ENCODE measurements at places on chromosomes 1 and 21.

- no peak for DNase-seq
Measured at GRCh38 chr1:35725596-35725995, 6.9 kb upstream of the C1orf216 start.

DNA sequence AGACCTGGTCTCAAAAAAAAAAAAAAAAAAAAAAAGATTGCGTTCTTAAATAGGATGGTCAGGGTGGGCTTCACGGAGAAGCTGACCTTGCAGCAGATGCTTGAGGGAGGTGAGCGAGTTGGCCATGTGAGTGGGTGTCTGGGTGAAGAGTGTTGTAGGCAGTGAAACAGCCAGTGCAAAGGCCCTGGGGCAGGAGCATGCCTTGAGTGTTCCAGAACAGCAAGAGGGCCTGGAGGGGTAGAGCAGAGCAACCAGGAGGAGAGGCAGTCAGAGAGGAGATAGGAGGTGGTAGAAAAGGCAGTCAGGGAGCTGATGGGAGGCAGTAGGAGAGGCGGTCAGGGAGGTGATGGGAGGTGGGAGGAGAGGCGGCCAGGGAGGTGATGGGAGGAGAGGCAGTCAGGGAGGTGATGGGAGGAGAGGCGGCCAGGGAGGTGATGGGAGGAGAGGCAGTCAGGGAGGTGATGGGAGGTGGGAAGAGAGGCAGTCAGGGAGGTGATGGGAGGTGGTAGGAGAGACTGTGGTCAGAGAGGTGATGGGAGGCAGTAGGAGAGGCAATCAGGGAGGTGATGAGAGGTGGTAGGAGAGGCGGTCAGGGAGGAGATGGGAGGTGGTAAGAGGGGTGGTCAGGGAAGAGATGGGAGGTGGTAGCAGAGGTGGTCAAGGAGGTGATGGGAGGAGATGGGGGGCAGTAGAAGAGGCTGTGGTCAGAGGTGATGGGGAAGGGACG, 20.2 kb upstream of the PADI6 start:
- DNase-seq = no peak

- DNase-seq = no peak
Measured at GRCh38 chr1:156483397-156483796, 17.2 kb downstream of the MEF2D start.

DNA sequence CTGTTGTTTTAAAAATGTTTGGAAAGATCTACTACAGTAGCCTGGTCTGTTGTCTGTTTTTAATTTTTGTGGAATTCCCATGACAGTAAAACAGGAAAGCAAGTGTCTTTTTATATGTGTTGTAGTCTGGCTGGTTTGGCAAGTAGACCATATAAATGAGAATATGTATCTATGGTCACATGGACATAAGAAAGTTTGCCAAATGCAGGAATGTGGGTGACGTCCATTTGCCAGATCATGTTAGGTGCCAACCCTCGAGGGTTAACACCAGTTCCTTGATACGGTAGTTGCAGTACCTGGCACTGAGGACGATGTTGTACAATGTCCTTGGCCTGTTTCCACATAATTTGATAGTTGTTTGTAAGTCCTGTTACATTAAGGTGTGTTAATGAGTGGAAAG, 6.2 kb downstream of the DAP3 start:
- DNase-seq = no peak

- DNase-seq = no peak
Measured at GRCh38 chr1:28028873-28029654, 59.3 kb downstream of the EYA3 start.

GRCh38 chr1:184069675-184070074, 18.1 kb downstream of the TSEN15 start:
- DNase-seq = no peak

DNA sequence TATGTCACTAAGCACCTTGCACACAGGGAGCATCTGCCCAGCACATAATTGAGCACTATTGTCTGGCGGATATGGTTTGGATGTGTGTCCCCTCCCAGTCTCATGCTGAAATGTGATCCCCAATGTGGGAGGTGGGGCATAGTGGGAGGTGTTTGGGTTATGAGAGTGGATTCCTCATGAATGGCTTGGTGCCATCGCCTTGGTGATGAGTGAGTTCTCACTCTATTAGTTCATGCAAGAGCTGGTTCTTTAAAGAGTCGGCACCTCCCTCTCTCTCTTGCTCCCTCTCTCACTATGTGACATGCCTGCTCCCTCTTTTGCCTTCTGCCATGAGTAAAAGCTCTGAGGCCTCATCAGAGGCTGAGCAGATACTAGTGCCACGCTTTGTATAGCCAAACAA, 9.5 kb downstream of the CTSK start:
- DNase-seq = no peak

- no peak for DNase-seq
Measured at GRCh38 chr1:166843769-166844596, 4.7 kb downstream of the POGK start.

DNA sequence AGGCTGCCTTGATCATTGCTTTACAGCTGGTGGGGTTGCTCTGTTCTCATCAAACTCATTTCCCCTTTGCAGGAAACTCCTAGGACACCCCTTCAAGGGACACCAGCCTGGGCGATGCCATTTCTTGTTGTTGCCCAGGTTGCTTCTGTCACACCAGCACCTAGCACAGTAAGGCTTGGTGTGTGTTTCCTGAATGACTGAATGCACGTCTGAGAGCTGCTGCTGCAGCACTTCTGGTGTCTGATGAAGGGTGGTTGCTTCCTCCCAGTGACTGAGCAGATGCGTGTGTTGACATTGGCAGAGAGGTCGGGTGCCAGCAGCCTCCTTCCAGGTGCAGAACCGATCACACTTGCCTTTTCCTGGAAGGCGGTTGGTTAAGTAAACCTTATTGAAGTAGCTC, 477.4 kb downstream of the CAMTA1 start:
- no peak for DNase-seq

DNA sequence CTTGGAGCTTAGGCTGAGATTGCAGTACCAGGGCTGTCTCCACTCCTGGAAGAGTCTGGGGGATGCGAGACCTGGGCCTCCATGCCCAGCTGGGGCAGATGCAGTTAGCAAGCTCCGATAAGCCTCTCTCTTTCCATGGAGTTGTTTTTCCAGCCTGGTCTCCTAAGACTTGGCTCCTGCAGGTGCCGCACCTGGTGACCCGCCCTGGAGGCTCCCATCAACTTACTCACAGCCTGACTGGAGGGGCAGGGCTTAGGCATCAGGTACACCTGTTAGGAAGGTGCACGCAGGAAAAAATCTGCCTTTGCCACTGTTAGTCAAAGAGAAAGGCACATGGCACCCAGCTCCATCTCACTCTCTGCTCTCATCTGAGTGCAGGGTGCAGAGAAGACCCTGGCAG, 198.1 kb upstream of the TMEM51 start:
- DNase-seq = no peak

DNA sequence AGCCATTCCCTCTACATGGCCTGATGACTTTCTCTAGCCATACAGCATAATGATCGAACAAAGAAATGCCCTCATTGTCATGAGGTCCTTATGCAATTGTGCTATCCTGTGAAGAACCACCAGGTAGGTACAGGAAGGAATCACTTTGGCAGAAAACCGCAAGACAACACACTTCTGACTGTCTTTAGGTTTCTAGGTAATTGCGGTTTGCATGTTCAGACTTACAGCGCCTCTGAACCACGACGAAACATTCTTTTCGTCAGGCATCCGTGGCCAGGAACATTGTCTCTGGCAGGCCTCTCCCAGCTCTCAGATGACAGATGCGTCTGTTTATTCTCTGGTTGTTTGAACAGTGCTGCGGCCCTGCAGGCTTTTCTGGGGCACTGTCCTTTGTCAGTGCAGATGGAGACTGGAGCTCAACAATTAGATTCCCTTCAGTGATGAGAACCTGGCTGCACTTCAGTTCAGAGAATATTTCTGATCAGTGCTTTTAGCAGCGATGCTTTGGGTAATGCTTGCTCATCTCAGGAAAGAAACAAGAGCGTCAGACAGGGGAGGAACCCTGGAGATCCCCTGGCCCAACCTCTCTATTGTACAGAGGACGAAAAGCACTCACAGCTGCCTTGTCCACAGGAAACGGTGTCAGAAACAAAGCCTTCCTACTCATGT, 63.4 kb downstream of the B3GALT5 start:
- DNase-seq = no peak

DNA sequence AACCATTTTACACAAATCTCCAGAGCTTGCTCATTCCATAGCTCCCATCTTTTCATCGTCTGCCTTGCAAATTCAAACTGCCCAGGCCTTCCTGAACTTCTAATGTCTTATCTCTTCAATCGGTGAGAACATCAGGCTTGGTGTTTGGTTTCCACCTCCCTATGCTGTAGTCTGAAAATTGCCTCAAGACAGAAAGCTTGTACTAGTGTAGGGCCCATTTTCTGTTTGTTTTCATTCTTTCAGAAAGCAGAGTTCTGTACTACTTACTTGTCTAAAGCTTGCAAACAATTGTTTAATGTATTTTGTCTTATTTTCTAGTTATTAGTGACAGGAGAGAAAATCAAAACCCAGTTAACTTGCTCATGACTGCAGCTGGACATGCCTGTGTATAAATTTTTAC, 16.8 kb downstream of the HOOK1 start:
- DNase-seq = no peak

DNA sequence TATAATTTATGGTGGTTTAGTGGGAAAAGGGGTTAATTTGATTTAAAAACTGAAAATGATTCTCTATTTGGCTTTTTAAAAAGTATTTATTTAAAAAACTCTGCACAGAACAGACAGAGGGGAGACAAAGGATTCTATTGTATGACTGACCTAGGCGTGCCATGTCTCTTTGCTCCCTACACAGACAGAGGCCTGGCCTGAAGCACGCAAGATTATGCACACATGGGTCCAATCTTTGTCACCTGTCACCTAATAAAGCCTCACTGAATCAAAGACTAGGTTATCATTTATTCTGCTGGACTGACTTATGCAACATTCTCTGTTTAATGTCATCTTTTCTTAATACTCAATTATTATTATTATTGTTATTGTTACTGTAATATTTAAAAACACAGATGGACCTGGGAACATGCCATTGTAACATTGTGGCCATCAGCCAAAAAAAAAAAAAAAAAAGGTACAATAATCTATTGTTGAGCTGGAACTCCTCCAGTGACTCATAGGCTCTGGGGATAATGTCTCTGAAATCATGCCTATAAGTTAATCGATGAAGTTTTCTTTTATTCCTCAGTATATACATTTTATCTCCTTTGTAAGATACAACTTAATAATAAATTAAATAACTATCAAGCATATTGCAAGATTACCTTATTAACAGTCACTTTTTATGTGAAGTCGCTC, 112.1 kb downstream of the RUNX1 start:
- no peak for DNase-seq

GRCh38 chr1:934991-935750, 11.4 kb downstream of the SAMD11 start:
- DNase-seq = no peak

DNA sequence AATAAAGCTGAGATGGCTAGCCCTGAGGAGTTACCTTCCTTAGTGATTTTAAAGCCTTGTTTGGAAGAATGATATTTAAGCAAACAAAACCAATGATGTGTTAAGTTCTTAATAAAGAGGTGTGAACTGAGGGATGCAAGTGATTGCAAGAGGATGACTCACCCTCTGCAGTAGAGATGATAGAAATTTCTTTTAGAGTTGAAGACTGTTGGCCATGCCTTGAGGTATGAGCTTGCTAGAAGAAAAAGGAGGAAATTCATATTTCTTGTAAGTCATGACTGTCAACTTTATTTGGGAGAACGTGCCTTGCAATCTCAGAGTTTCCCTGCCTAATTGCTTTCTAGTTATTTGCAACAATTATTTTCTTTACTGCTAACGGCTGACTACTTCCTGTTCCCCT, 94.7 kb downstream of the PLA2G4A start:
- no peak for DNase-seq

DNA sequence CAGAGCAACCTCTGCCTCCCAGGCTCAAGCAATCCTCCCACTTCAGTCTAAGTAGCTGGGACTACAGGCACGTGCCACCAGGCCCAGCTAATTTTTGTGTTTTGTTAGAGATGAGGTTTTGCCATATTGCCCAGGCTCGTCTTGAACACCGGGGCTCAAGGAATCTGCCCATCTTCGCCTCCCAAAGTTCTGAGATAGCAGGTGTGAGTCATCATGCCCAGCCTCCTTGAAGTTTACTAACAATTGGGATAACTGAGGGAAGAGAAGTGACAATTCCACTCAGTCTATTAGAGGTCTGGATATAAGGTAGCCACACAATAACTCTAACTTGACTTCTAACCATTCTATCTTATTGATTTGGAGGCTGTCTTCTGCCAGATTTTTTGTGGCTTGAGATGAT, 6.3 kb upstream of the RCC1 start:
- DNase-seq = no peak

- no peak for DNase-seq
Measured at GRCh38 chr1:236334893-236335545, 53.3 kb upstream of the ERO1B start.

DNA sequence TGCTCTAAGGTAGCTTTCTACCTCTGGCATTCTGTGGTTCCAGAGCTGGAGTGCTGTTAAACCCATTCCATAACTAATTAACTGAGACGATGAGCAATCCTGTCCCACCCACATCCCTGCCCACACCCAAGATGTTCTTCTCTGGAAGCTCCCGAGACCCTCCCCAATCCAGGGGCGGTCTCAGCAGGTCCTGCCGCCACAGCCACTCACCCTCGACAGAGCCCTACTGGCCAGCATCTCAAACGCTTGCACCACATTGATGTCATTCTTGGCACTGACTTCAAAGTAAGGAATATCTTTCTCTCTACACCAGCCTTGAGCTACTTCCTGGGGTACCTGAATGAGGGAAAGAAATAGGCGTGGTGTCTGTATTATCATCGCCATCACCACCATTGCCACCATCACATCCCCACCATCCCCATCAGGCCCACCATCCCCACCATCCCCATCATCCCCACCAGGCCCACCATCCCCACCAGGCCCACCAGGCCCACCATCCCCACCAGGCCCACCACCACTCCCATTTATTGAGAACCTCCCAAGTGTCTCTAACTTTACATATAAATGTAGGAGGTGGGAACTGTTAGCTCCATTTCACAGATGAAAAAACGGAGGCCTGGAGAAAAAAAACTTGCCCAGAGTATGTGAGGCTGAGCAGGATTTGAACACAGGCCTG, 17.7 kb downstream of the RAB7B start:
- DNase-seq = no peak

DNA sequence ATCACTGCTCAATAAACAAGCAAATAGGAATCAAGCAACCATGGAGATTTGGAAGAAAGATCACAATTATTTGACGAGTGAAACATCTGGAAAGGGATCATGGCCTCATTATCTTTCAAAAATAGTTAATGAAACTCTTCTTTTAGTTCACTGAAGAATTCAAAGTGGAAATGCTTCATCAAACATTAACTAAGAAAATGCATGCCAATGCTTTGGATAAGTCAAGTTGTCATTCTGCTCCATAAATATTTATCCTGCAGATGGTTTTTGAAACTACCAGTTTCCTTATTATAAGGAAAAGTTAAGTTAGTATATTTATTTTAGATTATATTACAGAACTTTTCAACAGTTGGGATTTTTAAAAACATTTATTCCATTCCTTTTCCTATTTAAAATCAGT, 206.5 kb upstream of the ADGRL2 start:
- DNase-seq = no peak

All from activated T-helper 1 cell treated with anti-CD3 and anti-CD28 coated beads, Interleukin-2, amount 50 U/mL, for 16 hours (primary cell).